ENCODE measurements at places on chromosomes 7 and 10.

DNA sequence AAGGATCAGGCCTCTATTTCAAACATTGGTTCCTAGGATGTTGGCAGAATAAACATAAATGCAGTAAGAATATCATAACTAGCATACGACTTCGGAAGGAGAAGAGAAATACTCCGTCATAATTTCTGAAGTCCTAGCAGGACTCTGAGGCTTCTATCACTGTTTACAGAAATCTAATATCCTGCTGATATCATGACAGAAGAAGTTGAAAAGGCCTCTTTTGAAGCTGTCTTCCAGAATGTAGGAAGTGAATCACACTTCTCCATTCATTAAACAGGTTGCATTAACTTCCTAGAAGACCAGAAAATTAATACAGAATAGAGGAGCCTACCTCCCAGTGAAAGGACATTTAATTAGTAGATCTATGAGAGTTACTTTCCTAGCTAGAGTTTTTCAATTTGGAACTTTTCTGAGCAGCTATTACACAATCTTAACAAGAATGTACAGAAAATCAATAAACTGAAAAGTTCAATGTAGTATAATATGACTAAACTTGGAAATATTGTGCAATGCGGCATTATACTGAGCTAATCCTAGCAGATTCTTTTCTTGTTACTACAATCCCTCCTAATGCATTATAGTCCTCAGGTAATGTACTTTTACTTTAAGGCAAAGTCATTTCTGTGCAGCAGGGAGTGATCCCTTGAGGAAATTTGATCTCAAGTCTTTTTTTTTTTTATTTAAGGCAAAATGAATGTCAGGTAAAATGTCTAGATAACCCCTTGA is 622.6 kb upstream of the CELF2 start:
- DNase-seq, result peak; percentile 6

GRCh38 chr7:50467817-50468610 is 17.9 kb upstream of the FIGNL1 start:
- DNase-seq, result peak; percentile 87

- no peak for DNase-seq
These were observed 5.4 kb downstream of the EPC1 start for GRCh38 chr10:32341596-32341995.

DNA sequence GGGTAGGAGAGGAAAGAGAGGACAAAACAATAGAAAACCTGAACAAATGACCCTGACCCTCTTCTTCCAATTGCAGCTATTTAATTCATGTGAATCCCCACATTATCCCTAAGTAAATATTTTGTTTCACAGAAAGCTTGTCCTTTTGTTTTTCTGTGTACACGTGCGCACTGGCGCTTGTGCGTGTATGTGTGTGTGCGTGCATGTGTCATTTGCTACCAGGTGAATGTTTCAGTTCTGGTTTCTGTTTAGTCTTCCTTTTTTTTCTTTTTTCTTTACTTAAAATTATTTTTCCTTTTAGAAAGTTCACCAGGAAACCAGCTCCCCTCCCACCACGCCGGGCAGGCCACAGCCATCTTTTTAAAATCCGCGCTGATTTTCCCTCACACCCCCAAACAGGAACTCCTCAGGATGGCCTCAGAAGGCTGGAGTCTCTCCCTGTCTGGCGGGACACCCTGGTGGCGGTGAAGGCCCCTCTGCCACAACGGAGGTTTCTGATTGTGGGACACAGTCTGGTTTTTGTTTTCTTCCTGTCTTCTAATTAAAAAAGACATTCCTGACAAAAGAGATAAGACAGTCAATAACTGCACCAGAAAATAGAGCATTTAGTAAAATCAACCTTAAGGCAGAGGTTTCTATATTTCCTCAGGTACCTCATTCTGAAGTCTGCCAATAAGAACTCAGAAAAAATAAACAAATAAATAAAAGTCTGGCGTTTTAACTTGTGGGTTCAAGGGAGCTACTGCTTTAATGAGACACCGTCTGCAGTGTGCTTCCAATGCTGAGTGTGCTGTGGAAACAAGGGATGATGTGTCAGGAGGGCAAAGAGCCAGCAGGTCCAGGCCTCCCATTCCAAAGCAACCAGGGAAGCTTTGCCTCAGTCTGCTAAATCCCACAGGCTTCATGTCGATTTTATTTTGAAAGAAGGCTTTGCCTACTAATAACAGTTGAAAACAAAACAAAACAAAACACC is 17.4 kb downstream of the IRF5 start:
- no peak for DNase-seq

GRCh38 chr7:28245123-28245878 is 64.7 kb upstream of the JAZF1 start:
- DNase-seq, result peak; percentile 27

DNA sequence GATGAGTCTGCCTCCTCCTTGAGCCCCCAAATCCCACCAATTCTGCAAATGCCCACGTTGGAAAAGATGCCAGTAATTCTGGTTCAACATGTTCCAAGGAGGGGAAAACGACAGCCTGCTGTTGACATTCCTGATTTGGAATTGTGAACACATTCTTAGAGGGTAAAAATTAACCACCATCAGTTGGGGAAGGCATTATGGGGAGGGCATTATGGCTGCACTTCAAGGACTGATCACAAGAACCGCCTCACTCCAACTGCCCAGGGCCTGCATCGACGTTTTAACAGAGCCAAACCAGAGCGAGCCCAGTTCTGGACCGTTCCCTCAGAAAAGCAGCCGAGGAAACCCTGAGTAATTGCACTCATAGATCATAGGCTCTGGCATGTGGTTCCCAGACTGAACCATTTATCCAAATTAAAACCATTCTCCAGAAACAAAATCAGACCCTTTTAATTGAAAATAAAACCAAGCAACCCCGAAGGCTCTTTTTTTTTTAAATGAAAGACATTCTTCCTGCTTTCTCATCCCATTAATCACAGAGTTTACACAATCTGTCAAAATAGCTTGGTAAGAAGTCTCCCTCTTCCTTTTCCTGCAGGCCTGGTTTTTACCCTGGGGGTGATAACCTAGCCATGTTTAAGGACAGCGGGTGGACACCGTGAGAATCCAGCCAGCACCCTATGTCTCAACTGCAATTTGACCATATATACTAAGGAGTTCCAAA is 8.0 kb downstream of the TNS3 start:
- DNase-seq, result peak; percentile 78

Measured in suppressor macrophage (primary cell).